ENCODE measurements at places on chromosomes 2 and 18.

DNA sequence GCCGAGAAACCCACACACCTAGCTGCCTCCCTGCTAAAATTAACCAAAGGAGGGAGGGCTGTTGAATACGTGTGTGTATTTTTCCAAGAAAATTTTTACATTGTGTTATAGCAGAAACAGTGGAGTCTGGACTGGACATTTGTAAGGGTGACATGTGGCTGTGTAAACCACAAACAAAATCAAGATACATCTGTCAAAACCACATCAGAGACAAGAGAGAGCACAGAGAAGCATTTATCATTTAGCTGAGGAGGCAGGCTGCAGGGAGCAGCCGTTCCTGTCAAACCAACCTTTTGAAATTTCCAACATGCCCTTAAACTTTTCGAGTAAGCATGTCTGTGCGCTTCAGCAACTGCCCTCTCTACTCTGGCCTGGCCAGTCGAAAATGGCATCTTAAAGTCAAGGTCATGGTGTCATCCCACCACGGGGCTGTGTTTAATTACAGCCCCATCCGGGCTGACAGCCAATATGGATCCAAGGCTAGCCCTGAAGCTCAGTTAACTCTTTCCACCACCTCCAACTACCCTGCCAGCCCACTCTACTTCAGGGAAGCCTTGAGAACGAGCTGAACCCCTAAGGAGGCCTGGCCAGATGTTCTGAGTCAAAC, 8.4 kb downstream of the BCL11A start:
- DNase-seq, result no peak

DNA sequence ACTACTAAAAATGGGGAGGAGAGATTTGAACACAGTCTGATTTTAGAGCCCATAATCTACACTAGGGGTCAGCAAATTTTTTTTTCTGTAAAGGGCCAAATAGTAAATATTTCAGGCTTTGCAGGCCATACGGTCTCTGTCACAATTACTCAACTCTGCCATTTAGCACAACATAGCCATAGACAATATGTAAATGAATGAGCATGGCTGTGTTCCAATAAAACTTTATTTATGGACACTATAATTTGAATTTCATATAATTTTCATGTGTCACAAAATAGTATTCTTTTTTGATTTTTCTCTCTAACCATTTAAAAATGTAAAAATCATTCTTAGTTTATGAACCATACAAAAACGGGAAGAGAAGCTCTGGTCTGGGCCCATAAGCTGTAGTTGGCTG, 309.4 kb downstream of the GPD2 start:
- no peak for DNase-seq

DNA sequence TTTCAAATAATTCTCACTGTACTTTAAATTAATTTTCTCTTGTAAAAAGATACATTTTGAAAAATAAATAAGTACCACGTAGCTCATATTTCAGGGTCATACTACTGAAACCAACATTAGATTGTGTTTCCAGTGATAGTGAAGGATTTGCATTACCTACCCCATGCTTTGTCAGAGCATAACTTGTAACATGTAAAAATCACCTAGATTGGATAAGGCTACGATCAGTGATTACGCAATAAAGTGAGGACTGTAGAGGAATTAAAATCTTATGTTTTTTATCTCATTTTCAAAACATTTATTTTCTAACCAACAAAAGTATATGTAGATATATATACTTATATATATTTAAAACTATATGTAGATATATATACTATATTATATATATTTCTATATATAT, 89.4 kb upstream of the VRK2 start:
- no peak for DNase-seq

DNA sequence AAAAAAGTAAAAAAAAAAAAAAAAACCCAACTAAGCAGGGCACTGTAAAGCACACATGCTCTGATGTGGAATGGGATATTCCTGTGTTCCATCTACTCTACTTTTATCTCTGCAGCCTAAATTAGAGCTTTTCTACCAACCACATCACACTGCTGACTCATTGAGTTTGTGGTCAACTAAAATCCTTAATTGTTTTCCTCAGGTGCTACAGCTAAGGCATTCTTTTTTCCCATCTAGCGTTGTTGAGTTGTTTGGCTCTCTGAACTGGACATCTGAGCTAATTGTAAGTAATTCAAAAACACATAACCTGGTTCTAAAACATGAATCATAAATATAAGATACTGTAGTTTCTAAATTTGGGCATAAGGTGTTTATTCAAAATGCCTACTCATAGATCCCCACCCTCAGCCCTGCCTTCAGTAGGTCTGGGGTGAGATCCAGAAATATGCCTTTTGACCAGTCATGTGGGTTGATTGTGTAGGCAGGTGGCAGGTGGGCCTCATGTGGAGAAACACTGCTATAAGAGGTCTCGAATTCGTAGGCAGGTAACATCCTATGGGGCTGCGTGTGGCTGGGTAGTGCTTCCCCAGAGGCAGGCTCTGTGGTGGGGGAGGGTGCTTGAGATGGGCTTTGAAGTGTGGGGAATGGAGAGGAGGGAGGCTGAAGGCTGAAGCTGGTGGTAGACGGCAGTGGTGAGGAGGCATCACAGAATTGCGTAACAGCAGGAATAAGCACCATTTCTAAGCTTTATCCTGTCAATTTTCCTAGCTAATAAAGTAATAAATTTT, 27.2 kb downstream of the ANKRD29 start:
- DNase-seq, result no peak

DNA sequence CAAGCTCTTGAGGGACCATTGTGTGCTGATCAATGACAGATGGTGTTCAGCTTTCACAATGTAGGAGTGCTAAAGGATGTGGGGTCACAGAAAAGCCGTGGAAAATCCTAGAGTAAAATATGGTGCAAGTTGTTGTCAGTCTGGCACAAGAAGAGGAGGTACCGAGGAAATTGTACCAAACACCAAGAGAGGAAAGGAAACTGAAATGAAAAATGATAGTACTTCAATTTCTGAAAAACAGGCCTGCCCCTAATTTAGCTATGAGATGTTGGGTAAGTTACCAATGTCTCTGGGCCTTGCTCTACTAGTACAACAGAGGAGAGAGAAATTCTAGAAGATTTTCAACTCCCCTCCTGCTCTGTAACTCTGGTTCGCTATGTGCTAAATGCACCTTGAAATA, 78.8 kb upstream of the PELI1 start:
- no peak for DNase-seq

DNA sequence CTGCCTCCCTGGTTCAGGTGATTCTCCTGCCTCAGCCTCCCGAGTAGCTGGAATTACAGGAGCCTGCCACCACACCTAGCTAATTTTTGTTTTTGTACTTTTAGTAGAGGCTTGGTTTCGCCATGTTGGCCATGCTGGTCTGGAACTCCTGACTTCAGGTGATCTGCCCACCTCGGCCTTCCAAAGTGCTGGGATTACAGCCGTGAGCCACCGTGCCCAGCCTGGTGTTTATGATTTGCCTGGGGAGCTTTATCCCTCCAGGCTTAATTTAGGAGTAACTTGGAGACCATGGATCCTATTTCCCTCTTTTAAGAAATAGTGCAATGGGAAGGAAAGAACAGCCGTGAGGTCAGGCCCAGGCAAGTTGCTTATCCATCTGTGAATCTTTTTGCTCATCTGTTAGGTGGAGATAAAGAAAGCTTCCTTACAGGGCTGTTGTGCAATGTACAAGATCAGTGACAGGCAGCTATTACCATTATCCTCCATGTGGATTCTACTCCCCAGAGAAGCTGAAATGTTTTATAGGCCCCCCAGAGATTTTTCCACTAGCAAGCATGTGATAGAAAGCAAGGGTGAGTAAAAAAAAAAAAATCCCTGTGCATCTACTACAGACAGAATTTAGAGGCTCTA, 104.9 kb upstream of the MGAT5 start:
- DNase-seq, result no peak

DNA sequence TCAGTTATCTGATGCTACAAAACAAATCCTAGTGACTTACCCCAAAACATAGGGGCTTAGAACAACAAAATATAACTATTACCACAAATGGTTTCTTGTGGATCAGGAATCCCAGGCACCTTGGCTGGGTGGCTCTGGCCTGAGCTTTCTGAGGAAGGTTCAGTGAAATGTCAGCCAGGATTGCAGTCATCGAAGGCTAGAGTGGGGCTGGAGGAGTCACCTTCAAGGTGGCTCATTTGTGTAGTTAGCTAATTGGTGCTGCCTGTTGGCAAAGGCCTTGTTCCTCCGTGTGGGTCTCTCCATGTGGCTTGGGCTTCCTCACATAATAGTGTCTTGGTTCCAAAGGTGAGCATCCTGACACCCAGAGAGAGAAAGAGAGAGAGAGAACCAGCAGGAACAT, 57.4 kb downstream of the COPS8 start:
- DNase-seq, result no peak

- no peak for DNase-seq
Observed at GRCh38 chr2:151193576-151193975, 68.1 kb downstream of the RBM43 start.

DNA sequence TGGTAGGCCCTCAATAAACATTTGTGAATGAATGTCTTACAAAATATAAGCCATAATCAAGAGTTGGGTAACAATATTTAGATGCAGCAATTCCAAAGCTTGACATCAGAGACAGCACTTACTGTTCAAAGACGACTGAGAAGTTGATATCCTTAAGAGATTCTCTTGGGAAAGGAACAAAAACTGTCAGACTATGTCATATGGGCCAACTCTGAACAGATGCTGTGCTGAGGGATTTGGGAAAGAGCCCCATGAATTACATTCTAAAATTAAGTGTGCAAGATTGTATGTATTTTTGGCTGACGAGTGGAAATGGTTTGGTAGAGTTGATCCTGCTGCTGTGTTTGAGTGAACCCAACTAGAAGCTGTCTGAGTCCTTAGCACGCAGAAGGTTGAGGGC, 250.7 kb upstream of the LINC00305 start:
- DNase-seq, result no peak

DNA sequence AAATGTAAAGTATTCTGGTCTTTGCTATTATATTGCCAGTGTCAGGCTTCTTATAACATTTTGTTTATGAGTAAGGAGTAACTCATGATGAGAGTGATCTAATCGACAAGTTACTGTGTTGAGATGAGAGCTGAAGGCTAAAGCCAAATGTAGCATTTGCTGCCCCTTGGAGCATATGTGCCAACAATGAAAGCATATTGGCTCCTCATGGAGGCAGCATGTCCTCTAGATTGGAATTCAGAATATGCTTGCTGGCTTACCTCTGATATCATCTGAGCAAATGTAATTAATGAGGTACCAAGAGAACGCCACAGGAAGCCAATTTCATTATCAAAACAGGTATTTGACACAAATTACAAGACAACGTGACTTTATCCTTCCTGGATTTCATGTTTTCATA, 781.1 kb upstream of the FSHR start:
- no peak for DNase-seq

- no peak for DNase-seq
Observed at GRCh38 chr2:231545105-231545902, 15.1 kb upstream of the NMUR1 start.

- DNase-seq, result no peak
Observed at GRCh38 chr18:77084688-77085035, 47.9 kb downstream of the MBP start.

GRCh38 chr2:38997781-38998180, 108.1 kb downstream of the ARHGEF33 start:
- no peak for DNase-seq

DNA sequence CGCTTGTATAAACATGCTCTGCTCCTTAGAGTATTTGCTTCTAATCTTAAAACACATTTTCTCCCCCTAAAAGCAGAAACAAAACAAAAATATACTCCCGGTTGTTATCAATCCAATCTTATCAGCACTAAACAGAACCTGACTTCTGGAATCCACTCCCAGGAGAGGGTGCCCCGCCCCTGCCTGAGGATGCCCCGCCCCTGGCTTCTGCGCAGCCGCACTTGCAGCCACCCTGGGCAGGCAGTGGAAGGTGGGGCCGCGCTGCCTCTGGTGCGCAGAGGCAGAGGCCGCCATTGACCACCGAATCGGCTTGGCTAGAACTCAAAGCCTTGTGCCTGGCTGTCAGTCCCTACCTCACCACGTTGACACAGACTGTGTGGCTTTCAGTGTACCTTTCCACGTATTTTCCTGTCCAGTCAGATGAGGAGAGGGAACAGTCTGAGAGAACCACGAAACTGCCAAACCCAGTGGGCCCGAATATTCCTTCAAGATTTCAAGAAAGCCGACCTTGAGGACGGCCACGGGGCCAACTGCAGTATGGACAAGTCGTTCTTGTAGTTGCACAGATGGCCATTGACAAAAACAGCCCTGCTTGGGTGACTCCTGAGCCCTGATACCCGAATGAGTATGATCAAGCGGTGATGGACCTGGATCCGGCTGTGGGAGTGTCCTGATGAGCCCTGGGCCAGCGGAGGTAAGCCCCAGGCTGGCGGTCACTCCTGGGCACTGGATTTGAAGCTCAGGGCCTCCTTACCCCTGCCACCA, 46.2 kb upstream of the ARHGAP28 start:
- no peak for DNase-seq

DNA sequence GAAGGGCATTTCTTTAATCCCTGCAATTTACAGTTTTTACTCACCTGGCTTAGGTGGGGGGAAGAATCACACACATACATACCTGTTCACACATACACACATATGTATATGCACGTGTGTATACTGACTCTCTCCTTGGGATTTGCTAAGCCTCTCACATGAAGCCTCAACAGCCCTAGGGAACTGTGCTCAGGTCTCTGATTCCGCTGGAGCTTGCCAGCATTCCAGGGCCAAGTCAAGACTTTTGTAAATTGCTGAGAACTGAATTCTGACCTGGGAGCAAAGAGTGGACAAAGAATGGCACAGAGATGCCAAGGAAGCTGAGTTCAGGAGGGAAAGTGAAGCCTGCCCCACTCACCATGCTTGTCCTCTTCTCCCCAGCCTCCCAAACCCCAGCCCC, 177.3 kb downstream of the TMEM247 start:
- DNase-seq, result no peak
